ENCODE measurements at places on chromosomes 7 and 10.

GRCh38 chr7:36448781-36449379 lies 59.2 kb downstream of the ANLN start:
- no peak for DNase-seq

GRCh38 chr10:29081951-29082685 lies 206.8 kb upstream of the LYZL1 start:
- no peak for DNase-seq

GRCh38 chr10:5813091-5813340 lies 218 bp downstream of the GDI2 start:
- DNase-seq, result no peak

- no peak for DNase-seq
These were observed 103.8 kb upstream of the LANCL2 start for GRCh38 chr7:55261386-55261770.

DNA sequence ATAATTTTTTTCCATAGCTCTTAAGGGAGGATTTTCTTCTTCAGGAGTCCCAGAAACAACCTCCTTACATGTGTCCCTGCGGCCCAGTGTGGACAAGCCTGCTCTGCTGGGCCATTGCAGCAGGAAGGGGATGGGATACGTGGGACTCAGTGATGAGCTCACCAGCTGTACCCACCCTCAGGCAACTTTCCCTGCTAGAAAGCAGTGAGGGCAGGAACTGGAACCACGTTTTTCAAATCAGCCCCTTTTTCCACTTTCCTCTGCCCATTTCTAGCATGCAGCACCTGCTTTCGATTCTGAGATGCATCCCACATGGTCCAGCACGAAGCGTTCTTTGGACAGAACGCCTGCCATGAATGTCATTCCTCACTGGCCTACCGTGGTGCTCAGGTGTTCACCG lies 232.7 kb downstream of the KLF6 start:
- DNase-seq, result no peak

GRCh38 chr7:95602421-95602820 lies 6.1 kb upstream of the PDK4 start:
- no peak for DNase-seq

DNA sequence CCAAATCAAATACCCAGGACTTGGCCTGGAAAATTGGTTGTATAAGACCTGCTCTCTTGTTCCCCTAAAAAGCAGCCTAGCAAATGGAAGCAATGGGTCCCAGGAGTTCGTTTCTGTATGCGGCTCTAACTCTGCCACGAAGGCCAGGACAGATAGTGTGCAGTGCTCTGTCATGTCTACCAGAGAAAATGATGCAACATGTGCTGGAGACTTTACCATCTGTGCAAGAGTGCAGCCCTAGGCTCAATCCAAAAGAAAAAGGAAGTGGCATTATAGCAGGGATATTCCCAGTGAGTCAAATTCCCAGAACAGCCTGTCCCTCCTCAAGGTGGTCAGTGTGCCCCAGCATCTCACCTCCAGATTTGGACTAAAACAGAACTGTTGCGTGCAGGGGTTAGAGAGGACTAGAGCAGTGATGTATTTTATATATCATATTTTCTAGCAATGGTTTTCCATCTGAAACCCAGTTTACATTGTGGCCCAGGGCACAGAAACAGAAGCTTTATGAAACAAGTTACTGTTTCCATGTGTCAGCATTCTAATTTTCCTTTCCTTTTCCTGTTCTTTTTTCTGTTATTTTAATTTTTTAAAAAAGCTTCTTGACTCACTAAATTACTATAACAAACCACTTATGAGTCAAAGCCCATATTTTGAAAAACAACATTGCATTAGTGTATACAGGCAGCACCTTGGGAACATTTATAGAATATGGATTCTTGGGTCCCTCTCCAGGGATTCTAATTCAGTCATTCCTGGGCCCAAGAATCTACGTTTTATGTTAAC lies 311.2 kb downstream of the RNLS start:
- DNase-seq, result no peak

DNA sequence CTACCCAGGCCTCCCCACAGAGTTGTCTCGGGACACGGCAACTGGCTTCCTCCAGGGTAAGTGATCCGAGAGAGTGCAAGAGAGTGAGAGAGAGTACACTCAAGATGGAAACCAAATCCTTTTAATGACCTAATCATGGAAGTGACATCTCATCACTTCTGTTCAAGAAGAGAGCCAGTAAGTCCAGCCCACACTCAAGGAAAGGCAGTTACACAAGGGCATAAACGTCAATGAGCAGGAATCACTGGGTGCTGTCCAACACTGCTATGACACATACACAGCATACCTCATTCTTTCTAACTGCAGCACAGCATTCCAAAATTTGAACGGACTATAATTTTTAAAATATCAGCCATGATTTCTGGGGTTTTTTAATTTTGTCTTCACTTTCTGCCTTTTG lies 29.3 kb upstream of the OSBPL3 start:
- no peak for DNase-seq

DNA sequence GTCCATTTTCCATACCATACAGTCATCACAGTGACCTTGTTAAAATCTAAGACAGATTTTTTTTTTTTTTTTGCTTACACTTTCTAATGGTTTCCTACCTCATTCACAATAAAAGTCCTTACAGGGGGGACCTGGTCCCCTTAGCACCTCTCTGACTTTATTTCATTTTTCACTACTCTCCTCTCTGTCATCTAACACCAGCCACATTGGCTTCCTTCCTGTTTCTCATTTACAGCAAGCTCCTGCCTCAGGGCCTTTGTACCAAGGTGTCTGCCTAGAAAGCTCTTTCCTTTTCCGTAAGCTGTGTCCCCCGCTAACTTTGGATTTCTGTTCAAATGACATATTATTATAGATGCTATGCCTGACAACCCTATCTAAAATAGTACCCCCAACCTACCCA lies 27.7 kb downstream of the CC2D2B start:
- no peak for DNase-seq

- DNase-seq, result no peak
These were observed 63.3 kb upstream of the THSD7A start for GRCh38 chr7:11895337-11895736.

- no peak for DNase-seq
These were observed 29.7 kb upstream of the GPAM start for GRCh38 chr10:112213098-112213823.

- no peak for DNase-seq
These were observed 8.9 kb upstream of the NANOS1 start for GRCh38 chr10:119020627-119020946.

- DNase-seq, result no peak
These were observed 41.1 kb downstream of the RASGEF1A start for GRCh38 chr10:43225787-43226153.

Data from activated CD4-positive, alpha-beta T cell treated with anti-CD3 and anti-CD28 coated beads, Interleukin-2, amount 50 U/mL, for 24 hours (primary cell).